Activated CD8-positive, alpha-beta memory T cell treated with anti-CD3 and anti-CD28 coated beads for 1 hour (primary cell): ENCODE measurements at places on chromosomes 4 and X.

GRCh38 chr4:27123123-27123768 is 262.6 kb downstream of the STIM2 start:
- DNase-seq: no peak

GRCh38 chr4:3302173-3302785 is 9.5 kb downstream of the RGS12 start:
- DNase-seq: peak; percentile 83

GRCh38 chr4:139337612-139338011 is 35.3 kb upstream of the NDUFC1 start:
- DNase-seq: no peak

GRCh38 chr4:140019619-140020347 is 134.2 kb downstream of the MAML3 start:
- DNase-seq: no peak

DNA sequence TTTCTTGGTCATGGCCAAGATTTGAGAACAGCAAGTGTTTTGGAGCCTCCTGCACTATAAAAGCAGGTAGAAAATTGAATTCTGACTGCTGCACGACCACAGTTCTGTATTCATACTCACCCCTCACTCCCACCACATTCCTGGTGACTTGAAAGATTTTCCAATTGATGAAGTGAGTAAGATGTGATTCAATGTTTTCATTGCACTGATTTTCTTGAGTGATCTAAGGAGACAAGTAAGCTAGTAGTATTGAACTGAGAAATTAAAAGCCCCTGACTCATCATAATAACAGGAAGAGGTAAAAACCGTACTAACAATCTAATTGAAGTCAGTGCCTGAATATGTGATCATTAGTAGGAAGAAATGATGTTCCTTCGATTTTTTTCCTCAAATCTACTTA is 6.1 kb upstream of the SEC24D start:
- no peak for DNase-seq

- no peak for DNase-seq
These were observed 222.2 kb upstream of the PPP1R2C start for GRCh38 chrX:43000121-43000520.

- no peak for DNase-seq
These were observed 331 bp downstream of the SETD7 start for GRCh38 chr4:139555705-139556070.

GRCh38 chrX:136907621-136908020 is 27.1 kb upstream of the RBMX start:
- no peak for DNase-seq

- no peak for DNase-seq
These were observed 35.4 kb upstream of the TMEM184C start for GRCh38 chr4:147581606-147582350.

- DNase-seq: no peak
These were observed 10.2 kb downstream of the CRLF2 start for GRCh38 chrX:1202251-1202650.

DNA sequence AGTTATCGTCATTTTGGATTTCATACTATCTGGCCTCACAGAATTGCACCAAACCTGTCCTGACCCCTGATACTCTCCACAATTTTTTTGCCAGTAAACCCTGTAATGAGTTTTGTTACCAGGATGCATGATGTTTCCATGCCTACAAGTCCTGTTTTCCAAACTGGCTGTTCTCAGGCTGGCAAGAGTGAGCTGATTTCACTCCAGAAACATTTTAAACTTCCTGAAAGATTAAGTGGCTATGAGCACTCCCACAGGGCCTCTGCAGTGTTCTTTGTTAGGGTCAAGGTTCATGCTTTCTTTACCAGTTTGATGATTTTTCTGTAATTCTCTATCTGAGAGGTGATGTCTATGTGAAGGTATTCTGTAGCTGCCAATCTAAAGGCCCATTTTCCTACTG is 31.7 kb upstream of the PDLIM3 start:
- DNase-seq: no peak

DNA sequence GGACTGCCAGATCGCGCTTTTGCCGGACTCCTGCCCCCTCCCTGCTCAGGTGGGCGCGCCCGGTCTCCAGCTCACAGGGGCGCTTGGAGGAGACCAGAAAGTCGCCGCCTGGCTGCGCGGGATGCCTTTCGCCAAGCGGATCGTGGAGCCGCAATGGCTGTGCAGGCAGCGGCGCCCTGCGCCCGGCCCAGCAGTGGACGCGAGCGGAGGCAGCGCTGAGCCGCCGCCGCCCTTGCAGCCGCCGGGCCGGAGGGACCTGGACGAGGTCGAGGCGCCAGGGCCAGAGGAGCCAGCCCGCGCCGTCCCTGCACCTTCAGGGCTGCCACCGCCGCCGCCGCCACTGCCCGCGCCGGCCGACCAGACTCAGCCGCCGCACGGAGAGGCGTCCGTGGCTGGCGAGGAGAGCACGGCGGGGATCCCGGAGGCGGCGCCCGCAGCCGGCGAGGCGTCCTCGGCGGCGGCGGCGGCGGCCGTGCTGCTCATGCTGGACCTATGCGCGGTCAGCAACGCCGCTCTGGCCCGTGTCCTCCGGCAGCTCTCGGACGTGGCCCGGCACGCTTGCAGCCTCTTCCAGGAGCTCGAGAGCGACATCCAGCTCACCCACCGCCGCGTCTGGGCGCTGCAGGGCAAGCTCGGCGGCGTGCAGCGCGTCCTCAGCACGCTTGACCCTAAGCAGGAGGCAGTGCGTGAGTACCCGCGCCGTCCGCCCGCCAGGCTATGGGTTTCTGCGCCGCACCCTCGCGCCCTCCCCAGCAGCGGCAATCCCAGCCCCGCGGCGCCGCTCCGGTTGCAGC is 834 bp downstream of the NHS start:
- no peak for DNase-seq

GRCh38 chr4:144709793-144710525 is 64.0 kb downstream of the HHIP start:
- DNase-seq: no peak

DNA sequence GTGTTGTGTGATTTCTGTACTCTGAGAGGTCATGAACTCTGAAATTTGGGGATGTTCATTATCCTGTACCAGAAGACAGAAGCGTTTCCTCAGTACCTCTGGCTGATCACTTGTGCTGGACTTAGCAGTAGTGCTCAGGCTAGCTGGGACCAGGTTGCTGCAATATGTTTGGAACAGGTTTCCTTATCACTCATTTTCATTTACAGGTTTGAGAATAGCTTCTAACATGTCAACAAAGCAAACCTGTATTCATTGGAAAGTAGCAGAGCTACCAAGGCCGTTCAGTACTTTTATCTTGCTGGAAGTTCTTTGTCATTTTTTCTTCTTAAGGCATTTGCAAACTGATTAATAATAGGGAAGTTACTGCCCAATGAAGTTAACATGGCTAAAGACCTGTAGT is 242.9 kb upstream of the ANKRD50 start:
- DNase-seq: no peak

GRCh38 chr4:155693015-155693663 is 26.5 kb downstream of the GUCY1A1 start:
- no peak for DNase-seq

GRCh38 chr4:146525754-146526153 is 4.0 kb upstream of the SLC10A7 start:
- no peak for DNase-seq

DNA sequence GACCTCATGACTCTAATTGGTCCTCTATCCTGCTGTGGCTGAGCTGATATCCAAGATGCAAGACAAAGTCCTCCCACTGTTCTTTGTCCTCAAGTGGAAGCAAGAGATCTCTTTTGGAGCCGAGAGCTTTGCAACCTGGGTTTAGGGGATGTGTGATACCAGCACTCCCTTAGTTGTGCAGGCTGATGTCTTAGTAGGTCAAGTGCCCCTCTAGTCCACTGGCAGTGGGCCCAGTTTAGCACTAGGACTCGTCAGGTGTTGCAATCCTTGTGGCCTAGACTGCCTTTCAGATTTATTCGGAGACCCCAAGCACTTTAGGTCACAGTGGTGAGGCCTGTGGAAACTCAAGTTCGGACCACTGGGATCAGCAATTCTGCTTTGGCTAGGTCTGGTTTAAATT is 64.0 kb downstream of the GPRASP3 start:
- no peak for DNase-seq

DNA sequence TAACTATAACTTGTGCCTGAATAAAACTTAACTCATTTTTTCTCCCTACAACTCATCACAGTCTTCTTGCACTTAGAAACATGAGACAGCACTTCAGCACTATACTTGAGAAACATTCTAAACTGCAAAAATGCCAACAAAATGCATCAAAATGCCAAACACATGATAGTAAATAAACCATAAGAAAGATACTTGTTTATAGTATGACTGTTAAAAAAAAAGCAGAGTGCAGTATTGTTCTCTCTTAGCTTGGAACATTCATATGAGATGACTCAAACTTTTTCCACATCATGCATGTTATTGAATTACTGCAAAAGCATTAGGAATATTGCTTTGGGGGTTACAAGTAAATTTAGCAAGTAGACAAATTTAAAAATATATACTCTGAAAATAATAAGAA is 135.7 kb upstream of the ANXA10 start:
- no peak for DNase-seq

GRCh38 chr4:66972087-66972486 is 573.2 kb downstream of the CENPC start:
- no peak for DNase-seq

DNA sequence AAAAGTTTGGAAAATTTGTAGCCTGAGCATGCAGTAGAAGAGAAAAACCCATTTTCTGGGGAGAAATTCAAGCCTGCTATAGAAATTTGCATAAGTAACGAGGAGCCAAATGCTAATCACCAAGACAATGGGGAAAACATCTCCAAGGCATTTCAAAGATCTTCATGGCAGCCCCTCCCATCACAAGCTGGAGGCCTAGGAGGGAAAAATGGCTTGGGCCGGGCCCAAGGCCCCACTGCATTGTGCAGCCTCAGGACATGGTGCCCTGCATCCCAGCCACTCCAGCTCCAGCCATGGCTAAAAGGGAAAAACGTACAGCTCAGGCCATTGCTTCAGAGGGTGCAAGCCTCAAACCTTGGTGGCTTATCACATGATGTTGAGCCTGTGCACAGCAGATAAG is 87.7 kb downstream of the SHROOM4 start:
- DNase-seq: no peak

GRCh38 chr4:7524064-7524682 is 89.4 kb upstream of the PSAPL1 start:
- no peak for DNase-seq

DNA sequence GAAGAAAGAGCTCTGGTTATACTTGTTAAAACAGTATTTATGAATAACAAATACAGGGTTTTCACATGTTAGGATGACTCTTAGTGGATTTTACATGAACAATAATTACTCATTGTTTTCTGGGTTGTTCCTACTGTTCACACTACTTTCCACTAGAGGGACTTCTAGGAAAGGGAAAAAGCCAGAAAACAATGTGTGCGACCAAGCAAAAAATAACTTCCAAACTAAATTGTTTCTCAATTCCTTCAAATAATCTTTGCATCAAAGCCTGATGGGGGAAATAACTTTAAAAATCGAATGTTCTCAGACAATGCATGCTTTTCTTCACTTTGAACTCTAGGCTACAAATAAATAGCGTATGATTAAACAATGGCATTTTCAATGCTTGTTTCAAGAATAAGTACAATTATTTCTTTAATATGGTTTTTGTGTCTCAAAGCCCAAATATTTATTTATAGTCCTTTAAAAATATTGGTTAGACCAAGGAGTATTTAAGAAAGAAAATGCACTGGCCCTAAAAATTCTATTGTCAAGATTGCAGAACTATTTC is 72.1 kb upstream of the ETNPPL start:
- no peak for DNase-seq

DNA sequence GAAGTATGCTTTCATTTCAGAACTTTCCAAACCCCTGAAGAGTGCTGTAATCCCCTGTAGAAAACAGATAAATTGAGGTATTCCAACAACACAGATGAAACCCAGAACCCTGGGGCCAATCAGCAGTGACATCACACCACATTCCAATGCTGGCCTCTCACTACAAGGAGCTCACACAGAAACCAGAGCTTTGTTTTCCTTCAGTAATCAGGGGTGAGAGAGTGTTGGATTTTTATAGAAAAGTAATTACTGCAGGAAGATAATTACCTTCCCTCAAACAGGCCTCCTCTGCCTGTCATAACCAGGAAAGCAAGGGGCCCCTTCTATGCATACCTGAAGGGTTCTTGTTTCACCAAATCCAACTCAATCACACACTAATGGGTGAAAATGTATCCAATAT is 246.2 kb downstream of the SCFD2 start:
- no peak for DNase-seq

GRCh38 chrX:129813662-129814368 is 29.9 kb downstream of the ZDHHC9 start:
- no peak for DNase-seq

- no peak for DNase-seq
These were observed 146.4 kb downstream of the FHIP1A start for GRCh38 chr4:151555151-151555945.

- no peak for DNase-seq
These were observed 121.5 kb downstream of the REELD1 start for GRCh38 chr4:146335763-146336409.

- no peak for DNase-seq
These were observed 93.7 kb downstream of the MXRA5 start for GRCh38 chrX:3252744-3253143.

DNA sequence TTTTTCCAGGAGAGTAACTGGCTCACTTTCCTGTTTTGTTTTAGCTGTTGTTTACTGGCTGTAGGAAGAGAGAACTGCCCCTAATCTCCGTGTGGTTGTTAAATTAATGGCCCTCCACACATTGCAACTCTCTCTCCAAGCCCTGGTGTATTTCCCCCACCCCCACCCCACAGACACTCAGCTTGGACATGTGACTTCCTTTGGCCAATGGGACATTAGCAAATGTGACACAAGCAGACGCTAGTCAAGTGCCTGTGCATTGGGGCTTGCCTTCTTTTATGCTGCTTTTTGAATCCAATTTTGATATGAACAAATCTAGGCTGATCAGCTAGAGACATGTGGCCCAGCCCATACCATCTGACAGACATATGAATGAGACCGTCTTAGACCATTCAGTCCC is 59.6 kb upstream of the TAB3 start:
- DNase-seq: no peak

- DNase-seq: no peak
These were observed 87.5 kb downstream of the SPANXN3 start for GRCh38 chrX:143429811-143430210.

DNA sequence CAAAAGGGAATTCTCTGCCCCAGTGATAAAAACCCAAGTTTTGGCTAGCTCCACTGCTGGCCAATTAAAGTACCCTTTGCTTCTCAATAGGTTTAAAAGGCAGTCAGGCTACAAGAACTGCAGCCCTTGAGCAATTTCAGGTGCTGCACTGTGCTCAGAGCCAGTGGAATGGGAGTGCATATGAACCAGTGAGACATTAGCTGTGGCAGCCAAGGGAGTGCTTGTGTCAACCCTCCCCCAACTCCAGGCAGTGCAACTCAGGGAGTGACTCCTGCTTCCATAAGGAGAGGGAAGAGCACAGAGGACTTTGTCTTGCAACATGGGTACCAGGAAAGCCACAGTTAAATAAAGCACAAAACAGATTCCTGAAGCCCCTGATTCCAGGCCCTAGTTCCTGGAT is 61.6 kb upstream of the VAMP7 start:
- no peak for DNase-seq
